RWPE1 (cell line): ENCODE measurements at places on chromosomes 4 and X.
A peak's percentile ranks its signal among the peaks of the same experiment; 100 is the strongest.

DNA sequence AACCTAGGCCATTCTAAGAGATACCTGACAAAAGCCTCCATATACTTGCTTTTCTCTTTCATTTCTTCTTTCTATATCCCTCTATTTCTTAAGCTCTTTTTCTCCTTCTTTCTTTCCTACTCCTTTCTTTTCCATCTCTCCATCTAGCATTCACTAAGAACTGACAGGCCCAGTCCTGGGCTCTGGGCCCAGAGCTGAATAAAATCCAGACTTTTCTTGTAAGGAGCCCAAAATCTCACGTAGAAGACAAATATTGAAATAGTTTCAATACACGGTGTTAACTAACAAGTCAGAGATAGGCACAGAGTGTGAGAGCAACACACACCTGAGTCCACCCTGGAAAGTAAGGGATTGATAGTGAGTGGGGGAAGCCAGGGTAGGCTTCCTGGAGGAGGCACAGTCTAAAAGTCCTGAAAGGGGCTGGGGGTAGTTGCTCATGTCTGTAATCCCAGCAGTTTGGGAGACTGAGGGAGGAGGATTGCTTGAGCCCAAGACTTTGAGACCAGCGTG lies 73.2 kb upstream of the EFNB1 start:
- DNase-seq, result no peak

DNA sequence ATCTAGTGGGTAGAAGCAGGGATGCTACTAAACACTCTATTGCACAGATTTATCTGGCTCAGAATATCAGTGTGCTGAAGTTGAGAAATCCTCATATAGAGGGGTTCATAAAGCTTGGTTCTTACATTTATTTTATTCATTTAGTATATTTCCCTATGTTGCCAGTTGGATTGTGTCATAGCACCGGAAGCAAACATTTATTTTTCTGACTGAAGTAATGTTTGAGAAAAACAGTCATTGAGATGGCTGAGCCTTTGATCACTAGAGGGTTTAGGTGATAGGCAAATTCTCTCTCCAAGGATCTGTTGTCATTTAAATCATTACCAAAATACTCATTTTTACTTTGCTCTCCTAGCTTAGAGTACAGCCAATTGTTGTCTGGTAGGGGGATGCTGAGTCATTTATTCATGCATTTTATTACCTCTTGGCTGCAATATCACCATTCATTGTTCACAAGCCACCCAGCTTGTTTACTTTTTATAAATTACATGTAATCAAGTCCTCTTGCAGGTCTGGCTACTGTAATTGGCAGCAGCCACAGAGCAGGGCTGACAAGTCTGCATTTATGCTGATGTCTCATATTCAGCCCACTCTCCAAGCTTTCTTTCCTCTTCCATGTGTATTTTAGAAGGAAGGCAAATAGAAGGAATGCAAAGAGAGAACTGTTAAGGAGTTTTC lies 15.2 kb downstream of the GAB1 start:
- DNase-seq, result no peak

GRCh38 chrX:136273986-136274385 lies 22.8 kb upstream of the MAP7D3 start:
- no peak for DNase-seq

DNA sequence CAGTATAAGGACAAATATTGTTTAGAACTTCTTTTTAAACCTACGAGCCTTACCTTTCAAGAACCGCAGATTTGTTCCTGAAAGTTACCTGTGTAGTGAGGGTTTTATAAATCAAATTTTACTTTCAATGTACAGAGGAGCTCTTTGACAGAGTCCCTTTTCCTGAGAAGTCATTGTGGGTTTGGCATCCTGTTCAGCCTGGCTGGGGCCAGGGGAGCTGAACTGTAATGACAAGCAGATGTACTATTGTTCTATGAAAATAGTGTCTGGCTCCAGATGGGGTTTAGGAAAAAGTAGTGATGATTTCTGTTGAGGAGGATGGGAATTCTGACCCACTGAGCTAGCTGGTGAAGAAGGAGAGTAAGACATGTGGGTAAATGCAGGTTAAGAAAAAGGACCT lies 196.2 kb upstream of the PGRMC2 start:
- DNase-seq, result no peak

DNA sequence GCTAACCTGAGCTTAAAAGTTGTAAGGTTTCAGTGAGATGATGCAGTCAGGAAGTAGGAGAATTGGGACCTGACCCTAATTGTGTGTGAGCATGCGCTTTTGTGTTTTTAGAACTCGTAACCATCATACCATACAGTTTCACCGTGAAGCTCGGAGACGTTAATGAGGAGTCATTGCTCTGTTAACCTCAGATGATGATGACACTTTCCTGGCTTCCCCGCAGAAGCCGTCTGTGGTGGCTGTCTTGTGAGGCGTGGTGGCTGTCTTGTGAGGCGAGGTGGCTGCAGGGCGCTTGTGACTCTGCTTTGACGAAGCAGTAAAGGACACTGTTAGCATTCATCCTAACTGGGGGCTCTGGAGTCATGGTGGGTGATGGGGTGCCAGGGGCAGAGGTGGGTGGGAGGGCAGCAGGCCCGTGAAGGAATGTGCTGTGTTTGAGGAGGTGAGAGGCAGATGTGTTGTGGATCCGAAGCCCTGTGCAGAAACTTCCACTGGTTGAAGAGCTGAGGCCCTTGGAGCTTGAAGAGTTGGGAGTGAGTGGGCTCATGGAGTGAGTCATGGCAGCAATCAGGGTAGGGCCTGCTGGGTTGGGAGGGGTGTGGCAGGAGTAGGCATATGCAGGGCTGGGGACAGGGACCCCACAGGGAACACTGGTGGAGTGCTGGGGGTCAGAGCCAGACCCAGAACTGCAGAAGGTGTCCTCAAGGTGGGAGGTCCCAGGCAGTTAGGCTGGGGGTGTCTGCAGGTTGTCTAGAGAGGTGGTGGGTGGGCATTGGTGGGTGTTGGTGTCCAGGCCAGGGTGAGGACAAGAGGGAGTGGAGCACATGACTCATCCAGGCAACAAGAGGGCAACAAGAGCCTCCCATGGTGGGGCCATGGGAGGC lies 57.4 kb downstream of the NSD2 start:
- DNase-seq, result no peak

DNA sequence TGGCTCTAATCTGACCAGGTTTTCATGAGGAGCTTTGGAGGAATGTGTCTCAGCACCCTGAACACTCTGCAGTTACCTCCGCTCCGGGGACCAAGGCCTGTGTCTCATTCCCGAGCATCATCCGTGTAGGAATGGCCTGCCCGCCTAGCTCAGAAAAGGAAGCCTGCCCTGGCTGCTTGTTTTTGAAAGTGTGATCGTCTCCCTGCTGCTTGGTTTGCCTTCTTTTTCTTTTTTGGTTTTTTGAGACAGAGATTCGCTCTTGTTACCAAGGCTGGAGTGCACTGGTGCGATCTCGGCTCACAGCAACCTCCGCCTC lies 73.3 kb downstream of the CRLF2 start:
- no peak for DNase-seq

- DNase-seq, result peak; percentile 7
These were observed 33.3 kb upstream of the PPARGC1A start for GRCh38 chr4:23923141-23923540.

- peak; percentile 63 for DNase-seq
These were observed 68.0 kb downstream of the NOCT start for GRCh38 chr4:139083607-139083955.

- DNase-seq, result peak; percentile 44
These were observed at the start of gene PLXNA3 for GRCh38 chrX:154458116-154458953. PLXNA3 (plus strand) TSS chrX:154458281; CDS start chrX:154460184, 1,903 bp downstream.

DNA sequence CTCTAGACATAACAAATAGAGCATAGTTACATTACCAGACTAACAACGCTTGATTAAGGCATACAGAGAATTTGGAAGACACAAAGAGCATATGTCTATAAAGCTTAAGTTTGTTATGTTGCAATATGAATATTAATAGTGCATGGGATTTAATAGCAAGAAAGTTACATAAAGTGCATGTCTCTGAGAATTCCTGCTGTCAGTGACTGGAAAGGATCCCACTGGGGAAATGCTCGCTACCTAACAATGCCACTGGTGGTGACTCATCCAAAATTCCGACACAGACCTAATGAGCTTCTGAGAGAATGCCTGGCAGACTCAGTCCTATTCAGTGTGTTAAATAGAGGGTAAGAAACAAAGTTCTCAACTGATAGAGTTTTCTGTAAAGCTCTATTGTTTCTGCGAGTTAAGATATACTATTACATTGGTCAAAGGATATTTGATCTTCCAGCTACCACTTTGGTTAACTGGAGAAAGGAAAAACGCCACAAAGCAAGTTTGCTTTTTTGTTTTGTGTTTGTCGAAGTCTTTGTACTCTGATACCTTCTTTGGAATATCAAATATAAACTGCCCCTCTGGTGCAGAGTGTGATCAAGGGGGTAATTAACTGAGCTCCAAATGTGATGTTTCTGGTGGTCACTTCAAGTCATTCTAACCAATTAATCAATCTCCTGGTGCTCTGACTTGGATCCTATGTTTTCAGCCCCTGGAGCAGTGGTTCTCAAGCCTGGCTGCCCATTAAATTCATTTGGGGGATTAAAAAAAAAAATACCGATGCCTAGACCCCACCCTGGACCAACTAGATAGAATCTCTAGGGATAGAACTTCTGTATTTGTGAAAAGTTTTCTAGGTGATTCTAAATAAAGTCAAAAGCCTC lies 107.9 kb downstream of the PALLD start:
- DNase-seq, result peak; percentile 72

DNA sequence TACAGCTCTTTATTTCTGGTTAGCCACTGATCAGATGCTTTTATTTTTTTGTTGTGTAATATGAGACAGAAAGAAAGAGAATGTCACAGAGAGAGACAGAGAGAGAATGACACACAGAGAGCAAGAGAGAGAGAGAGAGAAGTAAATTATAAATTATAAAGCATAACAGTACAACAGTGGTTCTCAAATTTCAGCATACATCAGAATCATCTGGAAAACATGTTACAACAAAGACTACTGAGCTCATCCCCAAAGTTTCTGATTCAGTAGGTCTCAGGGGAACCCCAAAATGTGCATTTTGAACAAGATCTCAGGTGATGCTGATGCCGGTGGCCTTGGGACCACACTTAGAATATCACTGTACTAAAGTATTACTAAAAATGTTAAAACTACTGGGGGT lies 245.8 kb upstream of the DIAPH2 start:
- no peak for DNase-seq

DNA sequence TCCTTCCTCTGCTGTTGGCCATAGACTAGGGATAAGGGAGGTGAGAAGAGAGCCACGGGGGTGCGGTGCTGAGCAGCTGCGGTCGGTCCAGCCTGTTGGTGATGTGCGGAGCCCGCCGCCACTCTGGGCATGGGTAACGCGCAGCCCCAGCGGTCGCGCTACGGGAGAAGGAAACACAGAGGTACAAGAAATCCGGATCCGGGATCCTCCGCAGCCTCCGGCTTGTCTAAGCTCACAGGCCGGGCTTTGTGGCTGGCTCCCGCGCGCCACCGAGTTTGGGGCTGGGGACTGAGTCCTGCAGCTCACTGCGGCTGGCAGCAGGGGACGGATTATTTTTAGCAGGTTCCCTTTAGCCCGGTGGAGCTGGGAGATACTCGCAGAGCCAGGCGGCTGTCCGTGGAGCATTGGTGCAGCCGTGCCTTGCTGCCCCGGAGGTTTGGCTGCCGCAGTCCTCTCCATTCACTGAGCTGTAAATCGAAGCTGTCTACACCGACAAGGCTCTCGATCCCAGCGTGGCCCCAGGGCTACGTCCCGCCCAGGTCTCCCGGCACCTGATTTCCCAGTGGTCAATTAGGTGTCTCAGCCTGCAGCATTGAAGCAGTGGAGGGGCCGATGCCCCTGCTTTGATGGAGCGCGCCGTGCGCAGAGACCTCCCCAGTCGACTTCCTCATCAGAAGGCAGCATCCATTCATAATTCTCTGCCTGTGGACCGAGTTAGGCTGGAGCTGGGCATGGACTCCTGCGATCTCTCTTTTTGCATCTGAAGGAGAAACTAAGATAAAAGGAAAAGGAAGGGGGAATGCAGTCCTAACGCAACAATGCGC lies 81.9 kb upstream of the SCML1 start:
- no peak for DNase-seq
